T-helper 17 cell (primary cell): ENCODE measurements at places on chromosomes 1 and 21.

GRCh38 chr1:68479501-68479900, 17.4 kb downstream of the DEPDC1 start:
- DNase-seq: no peak

DNA sequence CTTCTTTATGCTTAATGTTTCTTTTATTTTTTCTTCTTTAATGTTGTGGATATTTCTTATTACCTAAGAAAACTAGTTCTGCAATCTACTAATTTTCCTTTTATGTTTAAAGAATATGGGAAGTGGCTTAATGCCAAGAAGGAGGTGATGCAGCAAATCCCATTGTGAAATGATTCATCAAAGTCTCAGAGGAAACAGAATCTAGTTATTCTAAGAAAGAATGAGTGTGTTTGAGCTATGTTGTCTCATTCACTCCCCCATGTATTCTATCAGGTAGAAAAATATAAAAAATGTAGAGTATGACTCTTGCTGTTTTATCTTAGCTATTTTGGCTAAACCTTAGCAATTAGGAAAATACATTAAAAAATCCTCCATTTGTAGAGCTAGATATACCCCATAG, 659.9 kb upstream of the RGS18 start:
- no peak for DNase-seq

DNA sequence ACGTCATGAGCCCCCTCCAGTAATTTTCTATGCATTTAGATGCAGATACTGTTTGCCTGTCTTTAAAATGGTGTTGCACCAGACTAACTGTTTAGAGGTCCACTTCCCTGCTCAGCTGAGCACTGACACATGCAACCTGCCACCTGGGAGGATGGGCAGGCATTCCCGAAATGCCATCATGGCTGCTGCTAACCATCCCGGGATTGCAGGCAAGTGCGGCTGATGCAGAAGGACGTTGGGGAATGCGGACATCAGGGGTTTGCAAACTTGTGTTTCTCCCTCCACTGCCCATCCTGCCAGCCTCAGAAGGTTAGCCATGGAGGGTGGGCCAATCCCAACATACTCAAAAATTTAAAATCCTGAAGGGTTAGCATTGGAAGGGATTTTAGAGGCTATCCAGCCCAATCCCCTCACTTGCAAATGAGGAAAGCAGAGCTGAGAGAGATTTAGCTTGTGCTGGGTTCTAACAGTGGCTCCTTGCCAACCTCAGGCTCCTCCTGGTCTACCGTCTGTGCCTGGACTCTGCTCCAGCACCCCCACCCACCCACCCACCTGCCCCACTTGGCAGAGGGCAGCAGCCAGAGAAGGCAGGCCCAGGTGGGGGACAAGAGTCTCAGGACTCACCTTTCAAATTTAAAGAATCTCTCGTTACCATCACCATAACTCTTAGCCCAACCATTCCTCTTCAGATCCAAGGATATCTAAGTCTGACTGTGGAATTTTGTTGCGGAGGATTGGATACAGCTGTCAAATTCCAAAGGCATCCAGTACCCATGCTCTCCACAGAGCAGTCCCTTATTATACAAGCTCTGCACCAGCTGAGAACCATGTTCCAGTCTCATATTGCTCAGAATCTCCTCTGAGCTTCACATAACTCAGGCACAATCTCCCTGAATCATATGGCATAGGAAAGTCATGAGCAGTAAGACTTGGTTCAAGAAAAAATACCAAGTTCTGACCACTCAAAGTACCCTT, 34.2 kb downstream of the HIVEP3 start:
- DNase-seq: no peak

- no peak for DNase-seq
Measured at GRCh38 chr1:17196496-17197185, 8.3 kb upstream of the PADI1 start.

GRCh38 chr1:170714938-170715337, 51.0 kb downstream of the PRRX1 start:
- DNase-seq: no peak

DNA sequence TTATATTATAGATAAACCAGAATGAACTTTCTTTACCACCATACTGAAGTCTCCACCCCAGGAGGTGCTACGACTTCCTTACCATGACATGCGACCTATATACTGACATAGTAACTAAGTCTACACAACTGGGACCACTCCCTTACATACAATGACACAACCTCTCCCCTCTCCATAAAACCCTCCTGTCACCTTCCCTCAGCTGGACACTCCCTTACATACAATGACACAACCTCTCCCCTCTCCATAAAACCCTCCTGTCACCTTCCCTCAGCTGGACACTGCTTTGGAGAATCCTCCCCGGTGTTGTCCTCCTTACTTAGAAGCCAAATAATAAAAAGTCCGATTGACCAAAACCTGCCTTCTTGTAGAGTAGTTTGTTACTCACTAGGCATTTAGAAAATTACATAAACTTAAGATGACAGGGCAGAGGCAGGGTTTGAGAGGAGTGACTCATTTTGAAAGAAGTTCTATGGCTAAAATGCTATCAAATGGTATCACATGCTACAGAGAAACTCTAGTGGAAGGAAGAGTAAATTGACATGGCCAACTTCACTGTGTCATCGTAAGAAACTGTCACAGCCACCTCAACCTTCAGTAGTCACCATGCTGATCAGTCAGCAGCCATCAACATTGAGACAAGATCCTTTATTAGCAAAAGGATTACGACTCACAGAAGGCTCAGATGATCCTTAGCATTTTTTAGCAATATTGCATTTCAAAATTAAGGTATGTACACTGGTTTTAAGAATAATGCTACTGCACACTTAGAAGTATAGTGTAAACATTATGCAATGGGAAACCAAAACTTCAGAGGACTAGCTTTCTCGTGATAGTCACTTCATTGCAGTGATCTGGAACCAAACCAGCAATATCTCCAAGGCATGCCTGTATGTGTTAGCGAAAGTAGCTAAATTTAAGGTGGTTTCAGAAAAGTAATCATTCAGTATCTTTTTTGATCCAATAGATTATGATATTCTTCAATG, 56.4 kb downstream of the AHCTF1 start:
- DNase-seq: no peak

GRCh38 chr1:147337040-147337630, 94.7 kb downstream of the CHD1L start:
- DNase-seq: no peak

- no peak for DNase-seq
Measured at GRCh38 chr1:201091256-201091655, 21.0 kb downstream of the CACNA1S start.

DNA sequence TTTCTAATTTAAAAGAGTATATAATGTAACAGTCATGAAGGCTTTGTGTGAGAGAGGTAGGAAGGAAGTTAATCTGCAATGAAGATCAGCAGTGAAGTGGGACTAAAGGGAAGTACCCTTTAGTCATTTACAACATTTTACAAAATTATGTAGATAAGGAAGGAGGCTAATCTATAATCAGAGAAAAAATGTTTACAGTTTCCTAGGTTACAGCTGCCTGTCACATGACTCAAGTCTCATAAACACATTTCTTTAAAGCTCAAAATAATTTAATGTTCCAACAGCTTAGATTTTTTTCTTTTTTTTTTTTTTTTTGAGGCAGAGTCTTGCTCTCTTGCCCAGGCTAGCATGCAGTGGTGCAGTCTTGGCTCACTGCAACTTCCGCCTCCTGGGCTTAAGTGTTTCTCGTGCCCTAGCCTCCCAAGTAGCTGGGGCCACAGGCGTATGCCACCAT, 26.2 kb upstream of the CAP1 start:
- DNase-seq: no peak

GRCh38 chr1:76826072-76826845, 41.0 kb upstream of the ST6GALNAC5 start:
- DNase-seq: no peak

DNA sequence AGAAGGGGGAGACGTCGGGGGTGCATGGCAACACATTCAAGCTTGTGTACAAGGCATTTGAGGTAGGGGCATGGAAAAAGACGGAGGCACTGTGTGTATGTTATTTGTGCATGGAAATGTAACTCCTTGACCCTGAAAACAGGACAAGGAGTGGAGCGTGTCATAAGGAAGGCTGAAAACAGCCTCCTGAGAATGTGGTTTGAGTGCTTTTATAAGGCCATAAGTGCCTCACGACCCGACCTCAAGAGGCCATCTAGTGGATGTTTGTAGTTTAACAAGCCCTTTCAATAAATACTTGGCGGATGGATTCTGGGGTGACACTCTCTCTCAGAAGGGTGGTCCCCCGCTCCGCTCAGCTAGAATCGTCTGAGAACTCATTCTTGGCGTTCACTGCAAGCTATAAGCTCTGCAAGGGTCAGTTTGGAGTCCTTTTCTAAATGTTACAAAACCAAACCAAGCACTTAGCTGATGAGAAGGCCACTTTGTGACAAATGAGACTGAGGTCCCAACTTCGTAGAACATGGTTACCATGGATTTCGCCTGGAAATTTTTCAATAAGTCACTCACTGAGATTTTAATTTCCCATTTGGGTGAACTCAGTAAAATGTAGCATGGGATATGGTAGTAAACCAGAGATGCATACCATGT, 38.8 kb upstream of the CLCA4 start:
- DNase-seq: no peak

GRCh38 chr21:32951041-32951440, 74.7 kb upstream of the OLIG2 start:
- no peak for DNase-seq

DNA sequence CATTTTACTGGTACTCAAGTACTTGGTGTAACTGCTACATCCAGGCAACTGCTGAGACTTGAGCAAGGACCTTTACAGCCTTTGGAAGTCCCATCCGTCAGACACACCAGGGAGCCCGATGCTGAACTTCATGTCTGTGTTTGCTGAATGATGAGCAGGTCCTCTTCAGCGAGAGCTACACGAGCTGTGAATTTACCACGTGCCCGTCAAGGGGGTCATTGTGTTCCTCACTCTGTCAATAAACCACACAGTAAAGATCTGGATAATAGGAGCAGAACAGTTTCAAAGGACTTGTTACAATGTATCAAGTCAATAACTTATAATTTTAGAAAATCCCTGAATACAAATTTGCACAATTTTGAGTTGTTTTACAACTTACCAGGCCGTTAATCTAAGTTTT, 427.2 kb downstream of the KIF26B start:
- DNase-seq: no peak

- no peak for DNase-seq
Measured at GRCh38 chr1:67175530-67176087, 9.4 kb downstream of the IL23R start.

DNA sequence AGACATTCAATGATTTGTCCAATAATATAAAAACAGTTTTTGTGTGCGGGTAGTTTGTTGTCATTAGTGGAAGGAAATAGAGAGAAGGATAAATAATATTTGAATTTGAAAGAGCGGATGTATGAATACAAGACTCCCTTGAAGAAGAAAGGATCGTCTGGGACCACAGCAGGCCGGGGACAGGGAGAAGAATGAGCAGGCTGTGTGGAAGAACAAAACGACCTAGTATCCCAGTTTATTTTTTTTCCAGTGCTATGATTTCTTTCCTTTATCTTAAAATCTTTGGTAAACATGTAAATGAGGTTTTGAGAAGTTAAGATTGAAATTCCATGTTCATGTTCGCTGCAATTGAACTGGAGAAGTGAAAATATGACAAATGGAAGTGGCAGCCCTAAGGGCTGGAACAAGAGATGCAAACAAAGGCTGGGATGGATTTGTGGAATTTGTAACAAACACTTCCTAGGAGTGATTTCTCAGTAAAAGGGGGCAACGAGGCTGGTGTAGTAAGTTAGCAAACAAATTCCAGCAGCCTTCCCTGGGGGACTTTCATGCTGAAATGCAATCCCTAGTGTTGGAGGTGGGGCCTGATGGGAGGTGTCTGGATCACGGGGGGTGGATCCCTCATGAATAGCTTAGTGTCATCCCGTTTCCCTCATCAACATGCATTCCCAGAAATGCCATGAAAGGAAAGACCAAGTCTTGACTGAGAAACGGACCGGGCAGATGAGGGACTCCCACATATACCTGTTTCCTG, 10.2 kb upstream of the IFI16 start:
- DNase-seq: no peak

GRCh38 chr1:24311741-24312140, 7.4 kb upstream of the GRHL3 start:
- DNase-seq: no peak

DNA sequence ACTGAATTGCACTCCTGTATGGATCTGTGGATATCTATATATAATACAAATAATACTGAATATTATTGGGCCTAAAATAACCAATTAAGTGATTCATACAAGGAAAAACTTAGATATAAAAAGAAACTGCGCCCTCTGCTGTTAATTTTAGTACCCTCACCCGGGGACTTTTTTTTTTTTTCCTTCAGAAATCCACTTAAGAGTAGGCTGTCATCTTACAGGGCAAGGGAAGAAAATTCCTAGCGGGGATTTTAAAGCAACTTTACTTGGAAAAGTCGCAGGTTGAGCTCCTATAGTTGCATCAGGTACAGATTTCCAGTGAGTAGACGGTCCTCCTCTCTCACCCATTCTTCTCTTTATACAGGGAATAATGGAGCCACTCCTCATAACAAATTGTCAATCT, 1.3 kb downstream of the NTNG1 start:
- no peak for DNase-seq

DNA sequence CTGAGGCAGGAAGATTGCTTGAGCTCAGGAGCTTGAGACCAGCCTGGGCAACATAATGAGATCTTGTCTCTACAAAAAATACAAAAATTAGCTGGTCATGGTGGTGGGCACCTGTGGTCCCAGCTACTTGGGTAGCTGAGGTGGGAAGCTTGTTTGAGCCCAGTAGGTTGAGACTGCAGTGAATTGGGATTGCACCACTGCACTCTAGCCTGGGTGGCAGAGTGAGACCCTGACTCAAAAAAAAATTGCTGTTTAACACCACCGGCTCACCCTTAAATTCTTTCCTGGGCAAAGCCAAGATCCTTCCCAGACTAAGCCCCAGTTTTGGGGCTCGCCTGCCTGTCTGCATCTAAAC, 6.6 kb upstream of the NSUN4 start:
- no peak for DNase-seq

DNA sequence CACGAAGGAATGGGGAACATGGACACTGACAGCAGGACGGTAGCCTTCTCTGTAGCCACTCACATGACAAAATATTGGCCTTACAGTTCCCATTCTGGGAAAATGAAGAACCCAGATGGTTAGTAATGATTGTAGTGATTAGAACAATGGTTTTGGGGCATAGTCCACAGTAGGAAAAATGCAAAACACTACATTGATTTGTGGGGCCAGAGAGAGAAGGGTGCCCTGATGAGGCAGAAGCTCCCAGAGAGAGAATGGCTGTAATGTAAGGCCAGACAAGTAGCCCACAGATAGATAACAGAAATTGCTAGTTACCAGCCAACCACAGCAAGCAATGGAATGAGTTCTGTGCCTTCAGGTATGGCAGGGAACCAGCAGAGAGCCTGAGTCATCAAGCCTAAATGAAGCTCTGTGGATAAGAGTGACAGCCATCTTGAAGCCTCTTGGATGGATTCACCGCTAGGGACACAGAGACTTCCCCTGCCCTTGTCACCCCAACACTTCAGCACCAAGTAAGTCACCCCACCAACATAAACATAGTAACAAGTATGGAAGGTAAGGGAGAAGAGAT, 206.1 kb downstream of the BACH1 start:
- no peak for DNase-seq

DNA sequence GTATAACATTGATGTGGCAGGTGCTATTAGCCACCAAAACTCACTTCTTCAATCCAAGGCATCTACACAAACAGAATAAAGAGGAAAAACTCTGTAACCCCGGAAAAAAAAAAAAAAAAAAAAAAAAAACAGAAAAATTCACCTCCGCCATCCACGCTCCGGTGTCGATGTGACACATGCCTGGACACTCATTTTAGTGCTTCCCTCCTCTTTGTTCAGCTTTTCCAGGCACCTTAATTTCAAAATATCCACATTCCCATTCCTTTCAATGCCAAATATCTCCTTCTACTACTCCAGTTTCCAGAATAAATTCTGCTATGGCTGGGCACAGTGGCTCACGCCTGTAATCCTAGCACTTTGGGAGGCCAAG, 5.8 kb upstream of the RERE start:
- no peak for DNase-seq
